IPS DF 19.7 (cell line): ENCODE measurements at places on chromosomes 11 and 22.

DNA sequence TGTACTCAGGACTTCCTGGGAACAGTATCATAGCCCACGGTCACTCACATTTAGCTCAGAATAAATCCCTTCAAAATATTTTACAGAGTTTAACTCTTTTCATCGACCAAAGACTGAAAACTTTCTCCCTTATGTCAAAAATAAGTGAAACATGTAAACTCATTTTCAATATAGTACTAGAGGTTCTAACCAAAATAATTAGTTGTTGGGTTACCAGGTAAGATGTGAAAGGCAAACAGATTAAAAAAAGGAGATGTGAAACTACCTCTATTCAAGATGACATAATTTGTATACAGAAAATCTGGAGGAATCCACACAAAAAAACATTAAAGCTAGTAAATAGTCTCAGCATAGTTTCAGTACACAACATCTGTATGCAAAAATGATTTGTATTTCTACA is 20.3 kb downstream of the XKR3 start:
- DNase-seq = no peak

DNA sequence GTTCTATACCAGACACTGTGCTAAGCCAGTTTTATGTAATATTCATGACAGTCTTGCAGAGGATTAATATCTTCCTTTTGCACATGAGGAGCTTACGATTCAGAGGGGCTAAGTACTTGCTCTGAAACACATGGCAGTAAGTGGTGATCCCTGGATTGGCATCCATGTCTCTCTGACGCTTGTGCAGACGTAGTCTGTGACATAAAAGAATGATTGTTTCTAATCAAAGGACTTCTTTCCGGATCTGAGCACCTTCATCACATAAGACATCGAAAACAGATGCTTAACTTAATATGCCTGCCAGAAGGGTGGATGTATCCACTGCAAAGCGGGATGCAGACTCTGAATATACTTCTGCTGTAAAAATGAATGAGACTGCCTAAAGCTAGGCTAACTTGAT is 74.8 kb downstream of the ARHGAP42 start:
- no peak for DNase-seq

DNA sequence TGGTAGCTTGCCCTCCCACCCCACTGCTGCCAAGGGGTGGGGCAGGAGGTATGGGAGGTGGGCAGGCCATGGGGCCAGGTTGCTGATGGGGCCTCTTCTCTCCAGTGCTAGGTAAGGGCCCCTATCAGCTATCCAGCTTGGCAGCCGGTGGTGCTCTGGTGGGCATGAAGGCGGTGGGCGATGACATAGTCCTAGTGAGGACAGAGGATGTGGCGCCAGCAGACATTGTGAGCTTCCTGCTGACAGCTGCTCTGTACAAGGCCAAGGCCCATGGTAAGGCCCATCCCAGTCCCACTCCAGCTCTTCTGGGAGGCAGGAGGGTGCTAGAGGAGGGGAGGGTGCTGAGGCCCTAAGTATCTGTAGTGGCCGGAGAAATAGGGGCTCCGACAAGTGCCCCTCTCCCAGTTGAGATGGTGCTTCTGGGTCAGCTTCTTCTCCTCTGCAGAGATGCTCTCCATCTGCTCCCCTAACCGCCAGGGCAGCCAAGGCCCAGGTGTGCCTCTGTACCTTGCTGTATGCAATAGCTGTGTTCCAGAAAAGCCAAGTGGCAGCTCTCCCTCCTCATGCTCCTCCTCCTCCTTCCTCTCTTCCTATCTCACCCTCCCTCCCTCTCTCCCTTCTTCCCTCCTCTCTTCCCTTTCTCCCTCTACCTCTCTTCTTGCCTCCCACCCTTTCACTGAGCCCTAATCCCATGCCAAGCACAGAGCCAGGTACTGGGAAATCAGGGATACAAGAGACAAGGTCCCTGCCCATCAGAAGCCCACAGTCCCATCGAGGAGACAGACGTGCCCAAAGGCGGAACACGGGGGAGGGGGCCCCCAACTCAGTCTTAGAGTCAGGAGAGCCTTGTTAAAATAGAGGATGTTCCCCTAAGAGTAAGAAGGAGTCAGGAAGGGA is 55.3 kb downstream of the OTOG start:
- DNase-seq = no peak

DNA sequence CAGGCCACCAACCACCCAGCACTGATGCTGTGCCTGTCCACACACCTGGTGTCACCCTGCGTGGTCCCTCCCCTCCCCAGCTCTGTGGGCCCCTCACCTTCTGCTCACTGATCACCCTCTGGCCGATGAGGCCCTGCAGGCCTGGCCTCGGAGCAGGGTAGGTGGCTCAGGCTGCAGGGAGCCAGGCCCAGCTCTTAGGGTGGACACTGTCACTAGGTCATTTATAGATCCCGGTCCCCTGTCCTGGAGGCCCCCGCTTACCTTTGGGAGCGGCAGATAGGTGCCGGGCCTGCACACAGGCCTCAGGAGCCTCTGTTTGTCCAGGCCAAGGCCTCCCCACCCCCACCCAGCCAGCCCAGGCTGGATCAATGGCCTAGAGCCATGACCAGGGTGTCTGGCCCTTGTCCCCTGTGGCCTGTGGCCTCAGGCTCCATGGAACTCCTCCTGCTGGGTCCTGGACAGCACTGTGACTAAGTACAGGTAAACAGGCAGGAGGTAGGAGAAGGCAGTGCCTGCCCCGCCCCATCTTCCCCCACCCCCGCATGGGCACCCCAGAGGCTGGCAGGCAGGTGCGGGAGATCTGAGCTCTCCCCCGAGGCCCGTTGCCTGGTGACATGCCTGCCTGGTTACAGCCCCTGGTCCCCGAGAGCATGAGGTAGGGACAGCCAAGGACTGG is at the start of gene TMPRSS6:
TSS of gene TMPRSS6 (minus strand) at position 472 of the 676 bp plus-strand sequence. CDS start 6,296 bp downstream, outside the sequence.
- DNase-seq = no peak

DNA sequence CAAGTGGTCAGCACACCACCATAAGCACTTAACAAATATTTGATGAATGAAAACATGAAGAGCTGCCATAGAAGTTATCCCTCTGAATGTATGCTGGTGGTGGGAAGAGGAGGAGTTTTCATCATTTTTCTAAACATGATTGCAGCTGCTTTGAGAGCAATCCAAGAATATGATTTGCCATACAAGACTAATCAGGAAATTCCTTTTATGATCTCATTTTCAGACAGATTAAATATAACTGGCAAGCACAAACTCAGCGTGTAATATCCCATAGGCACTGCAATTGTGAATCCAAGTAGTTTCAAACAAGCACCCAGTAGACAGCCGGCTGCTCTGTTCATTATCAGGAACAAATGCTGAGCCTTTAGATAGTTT is 505.7 kb upstream of the LUZP2 start:
- DNase-seq = no peak

GRCh38 chr22:45980761-45981160 is 3.8 kb upstream of the WNT7B start:
- DNase-seq = no peak

- DNase-seq = no peak
These were observed 12.2 kb upstream of the AP1B1 start for GRCh38 chr22:29400576-29400975.

- no peak for DNase-seq
These were observed 187.2 kb downstream of the MAML2 start for GRCh38 chr11:96155627-96156378.

GRCh38 chr11:111792955-111793500 is 26.8 kb upstream of the PPP2R1B start:
- no peak for DNase-seq

- no peak for DNase-seq
These were observed 13.4 kb upstream of the CAT start for GRCh38 chr11:34425360-34425759.

DNA sequence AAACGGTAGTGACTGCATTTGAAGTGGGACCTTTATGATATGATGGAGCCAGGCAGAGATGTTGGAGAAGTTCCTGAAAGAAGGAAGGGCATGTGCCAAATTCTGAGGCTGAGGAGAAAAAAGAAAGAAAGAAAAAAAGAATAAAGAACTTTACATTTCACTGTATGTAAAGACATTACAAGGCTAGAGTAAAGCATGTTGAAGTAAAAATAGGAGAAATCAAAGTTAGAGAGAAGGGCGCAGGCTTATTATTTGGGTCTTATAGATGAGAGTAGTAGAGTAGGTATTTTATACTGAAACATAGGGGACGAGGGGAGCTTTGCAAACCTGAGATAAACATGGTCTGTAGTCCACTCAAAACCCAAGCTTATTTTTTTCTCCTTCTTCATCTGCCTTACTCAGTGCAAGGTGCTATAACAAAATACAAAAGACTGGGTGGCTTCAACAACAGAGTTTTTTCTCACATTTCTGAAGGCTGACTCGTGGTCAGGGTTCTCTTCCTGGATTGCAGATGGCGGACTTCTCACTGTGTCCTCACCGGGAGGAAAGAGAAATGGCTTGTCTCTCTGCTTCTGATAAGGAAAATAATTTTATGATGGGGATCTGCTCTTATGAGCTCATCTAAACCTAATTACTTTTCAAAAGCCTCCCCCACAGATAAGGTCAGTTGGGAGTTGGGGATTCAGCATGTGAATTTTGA is 2.7 kb downstream of the HBG1 start:
- no peak for DNase-seq

- DNase-seq = no peak
These were observed 29.2 kb downstream of the SREBF2 start for GRCh38 chr22:41862160-41862529.
